NCI-H1105 treated with DMSO at 0.1 percent for 48 hours (cell line): ENCODE measurements at places on chromosomes 6 and 20.

DNA sequence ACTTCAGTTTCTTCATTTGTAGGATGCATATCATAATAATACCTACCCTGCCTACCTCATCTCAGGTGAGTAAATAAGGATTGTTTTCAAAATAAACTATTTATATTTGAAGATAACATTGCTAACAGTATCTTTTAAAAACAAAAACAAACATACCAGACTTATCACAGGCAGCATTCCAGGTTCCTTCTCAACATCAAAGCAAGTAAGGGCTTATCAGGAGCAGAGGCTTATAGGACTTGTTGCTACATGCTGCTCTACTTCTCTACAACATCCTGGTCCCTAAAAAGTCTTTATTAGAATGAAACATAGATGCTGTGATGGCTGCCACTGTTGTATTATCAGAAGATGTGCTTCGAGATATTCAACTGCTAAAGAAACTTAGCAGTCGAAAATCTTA is 149.2 kb upstream of the PRDM1 start:
- no peak for DNase-seq

GRCh38 chr6:119736296-119737021 is 386.9 kb upstream of the MAN1A1 start:
- DNase-seq = no peak

DNA sequence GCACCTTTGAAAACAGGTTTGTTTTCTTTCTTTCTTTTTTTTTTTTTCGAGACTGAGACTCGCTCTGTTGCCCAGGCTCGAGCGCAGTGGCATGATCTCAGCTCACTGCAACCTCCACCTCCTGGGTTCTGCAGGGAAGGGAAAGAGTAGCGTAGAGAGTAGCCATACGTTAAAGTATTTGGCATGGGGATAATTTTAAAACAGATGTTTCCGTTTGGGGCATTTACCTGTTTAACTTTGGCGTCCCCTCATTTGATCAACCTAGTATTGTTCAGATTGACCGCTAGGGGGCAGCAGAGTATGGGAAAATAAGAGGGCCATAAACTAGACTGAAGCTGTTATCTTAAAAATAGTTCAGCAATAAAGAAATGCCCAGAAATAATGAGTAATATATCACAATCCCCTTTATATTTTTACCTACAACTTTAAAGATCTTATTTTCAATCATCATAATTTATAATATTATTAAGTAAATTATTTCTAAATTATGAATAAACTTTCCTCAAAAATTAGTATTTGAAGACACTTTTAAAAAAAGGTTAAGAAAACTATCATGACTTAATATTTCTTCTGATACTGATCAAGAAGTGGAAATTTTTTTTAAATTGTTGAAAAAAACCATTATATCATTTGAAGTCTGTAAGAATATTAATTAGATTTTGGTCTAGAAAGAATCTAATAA is 7.6 kb upstream of the TAAR9 start:
- peak; percentile 77 for DNase-seq

GRCh38 chr6:15077961-15078360 is 167.9 kb upstream of the JARID2 start:
- DNase-seq = no peak

- DNase-seq = no peak
These were observed 58.5 kb downstream of the DLL1 start for GRCh38 chr6:170232186-170233002.

GRCh38 chr6:155352811-155353210 is 38.5 kb upstream of the TFB1M start:
- no peak for DNase-seq

DNA sequence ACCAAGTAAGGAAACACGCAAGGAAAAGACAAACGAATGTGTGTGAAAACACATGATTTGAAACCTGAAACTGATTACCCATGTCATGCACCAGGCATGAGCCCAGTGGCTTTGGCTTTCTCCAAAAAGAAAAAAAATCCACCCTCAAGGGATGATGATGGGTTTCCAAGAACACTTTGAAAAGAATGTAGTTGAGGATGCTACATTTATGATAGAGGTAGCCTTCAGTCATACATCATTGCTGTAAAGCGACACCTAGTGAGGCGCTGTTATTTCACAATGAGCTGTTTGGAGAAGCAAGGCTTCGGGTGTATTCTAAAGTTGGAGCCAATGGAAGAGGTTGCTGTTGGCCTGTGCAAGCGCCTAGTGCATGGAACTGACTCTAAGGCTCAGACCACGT is 124.9 kb downstream of the SCML4 start:
- no peak for DNase-seq

GRCh38 chr6:81002126-81002525 is 750.4 kb downstream of the TENT5A start:
- DNase-seq = no peak
